ENCODE measurements at places on chromosomes 11 and 22.

GRCh38 chr22:26313291-26313690 lies 115.8 kb upstream of the ASPHD2 start:
- DNase-seq = no peak

DNA sequence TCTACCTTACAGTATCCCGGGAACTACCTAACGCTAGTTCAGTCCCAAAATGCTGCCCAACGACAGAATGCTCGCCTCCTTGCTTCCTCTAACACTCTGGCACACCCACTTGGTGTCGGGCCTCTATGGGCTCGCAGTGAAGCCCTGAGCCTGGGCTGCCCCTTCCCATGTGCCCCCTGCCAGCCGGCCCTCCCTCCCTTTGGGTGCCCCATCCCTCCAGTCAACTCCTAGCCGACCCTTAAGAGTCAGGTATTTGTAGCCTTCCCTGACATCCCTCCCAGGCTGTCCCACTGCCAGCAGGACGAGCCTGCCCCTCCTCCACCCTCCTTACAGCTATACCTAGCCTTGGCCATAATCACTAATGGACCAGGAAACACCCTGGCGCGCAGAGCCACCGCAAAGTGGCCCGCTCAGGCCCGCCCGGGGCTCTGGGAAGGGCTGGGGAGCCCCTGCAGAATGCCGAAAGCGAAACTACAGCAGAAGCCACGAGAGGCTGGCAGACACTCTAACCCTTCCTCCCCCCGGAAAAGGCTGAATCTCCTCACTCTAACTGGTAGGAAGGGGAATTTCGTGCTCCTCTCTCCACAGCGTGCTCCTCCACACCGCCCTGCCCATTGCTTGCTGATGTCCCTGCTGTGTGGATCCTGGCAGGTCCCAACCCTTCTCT lies 8.2 kb downstream of the CBX7 start:
- peak; percentile 82 for DNase-seq

GRCh38 chr11:75430714-75431532 lies 2.1 kb downstream of the KLHL35 start:
- DNase-seq = no peak

- DNase-seq = no peak
These were observed 44.0 kb upstream of the AKIP1 start for GRCh38 chr11:8867035-8867434.

DNA sequence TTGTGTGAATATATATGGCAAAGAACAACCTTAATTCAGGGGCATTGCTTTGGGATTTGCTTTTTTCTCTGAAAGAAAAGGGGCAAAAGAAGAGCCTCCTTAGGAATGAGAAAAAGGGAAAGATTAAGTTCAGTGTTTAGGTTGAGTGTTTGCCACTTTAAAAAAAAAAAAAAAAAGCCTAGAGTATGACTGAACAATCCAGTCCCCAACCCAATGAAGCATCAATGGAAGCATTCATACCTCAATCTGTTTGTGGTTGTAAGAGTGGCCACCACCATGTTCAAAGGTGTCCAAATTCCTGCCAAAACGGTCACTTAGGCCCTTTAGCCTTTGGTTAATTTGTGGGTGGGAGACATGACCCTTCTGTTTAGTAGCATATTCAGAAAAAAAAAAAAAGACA lies 260.6 kb downstream of the SOX6 start:
- no peak for DNase-seq

DNA sequence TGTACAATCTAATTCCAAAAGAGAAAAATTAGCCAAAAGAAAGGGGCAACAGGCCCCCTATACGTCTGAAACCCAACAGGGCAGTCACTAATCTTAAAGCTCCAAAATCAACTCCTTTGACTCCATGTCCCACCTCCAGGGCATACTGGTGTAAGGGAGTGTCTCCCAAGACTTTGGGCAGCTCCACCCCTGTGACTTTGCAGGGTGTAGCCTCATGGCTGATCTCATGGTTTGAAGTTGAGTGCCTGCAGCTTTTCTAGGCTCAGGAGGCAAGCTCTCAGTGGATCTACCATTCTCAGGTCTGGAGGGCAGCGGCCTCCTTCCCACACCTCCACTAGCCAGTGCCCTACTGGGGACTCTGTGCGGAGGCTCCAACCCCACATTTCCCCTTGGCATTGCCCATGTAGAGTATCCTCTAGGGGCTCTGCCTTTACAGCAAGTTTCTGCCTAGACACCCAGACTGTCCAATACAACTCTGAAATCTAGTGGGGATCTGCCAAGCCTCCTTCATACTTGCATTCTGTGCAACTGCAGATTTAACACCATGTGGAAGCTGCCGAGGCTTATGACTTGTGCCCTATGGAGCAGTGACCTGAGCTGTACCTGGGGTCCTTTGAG lies 94.5 kb downstream of the TRIM29 start:
- no peak for DNase-seq

GRCh38 chr11:122872046-122872445 lies 10.5 kb upstream of the JHY start:
- DNase-seq = no peak

GRCh38 chr11:1520663-1521267 lies 34.2 kb upstream of the MOB2 start:
- DNase-seq = peak; percentile 48
